ENCODE measurements at places on chromosomes 1 and 21.

GRCh38 chr1:168279253-168279652 is 1.4 kb upstream of the TBX19 start:
- no peak for DNase-seq

DNA sequence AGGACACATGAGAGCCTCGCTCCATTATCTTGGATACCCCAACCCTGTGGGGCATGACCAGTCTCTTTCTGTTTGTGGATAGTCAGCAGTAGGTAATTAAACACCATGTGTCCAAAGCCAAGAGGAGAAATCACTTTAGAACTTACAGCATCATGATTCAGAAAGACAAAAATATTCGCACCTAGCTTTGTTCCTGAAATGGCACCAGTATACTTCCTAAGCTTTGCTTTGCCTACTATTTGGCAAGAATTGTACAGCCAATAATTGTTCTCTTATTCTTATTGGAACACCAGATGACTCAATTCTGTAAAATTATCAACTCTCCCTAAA is 24.2 kb downstream of the TNFRSF9 start:
- no peak for DNase-seq

DNA sequence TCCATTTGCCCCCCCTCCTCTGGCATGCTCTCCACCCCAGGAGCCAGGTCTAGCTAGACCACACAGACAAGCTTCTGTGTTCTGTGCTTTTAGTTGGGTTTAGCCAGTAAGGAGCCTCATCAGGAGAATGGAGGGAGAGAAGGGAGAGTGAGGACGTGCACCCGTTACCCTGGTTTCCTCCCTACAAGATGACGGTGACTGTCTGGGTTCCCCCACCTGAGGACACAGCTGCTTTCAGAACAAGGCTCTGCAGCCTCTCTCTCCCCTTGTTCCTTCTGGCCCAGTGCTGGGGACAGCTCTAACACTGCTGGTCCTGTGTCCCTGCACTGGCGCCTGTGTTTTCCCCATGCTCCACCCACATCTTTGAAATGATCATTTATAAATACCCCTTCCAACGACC is 184.4 kb upstream of the GALNT2 start:
- no peak for DNase-seq

DNA sequence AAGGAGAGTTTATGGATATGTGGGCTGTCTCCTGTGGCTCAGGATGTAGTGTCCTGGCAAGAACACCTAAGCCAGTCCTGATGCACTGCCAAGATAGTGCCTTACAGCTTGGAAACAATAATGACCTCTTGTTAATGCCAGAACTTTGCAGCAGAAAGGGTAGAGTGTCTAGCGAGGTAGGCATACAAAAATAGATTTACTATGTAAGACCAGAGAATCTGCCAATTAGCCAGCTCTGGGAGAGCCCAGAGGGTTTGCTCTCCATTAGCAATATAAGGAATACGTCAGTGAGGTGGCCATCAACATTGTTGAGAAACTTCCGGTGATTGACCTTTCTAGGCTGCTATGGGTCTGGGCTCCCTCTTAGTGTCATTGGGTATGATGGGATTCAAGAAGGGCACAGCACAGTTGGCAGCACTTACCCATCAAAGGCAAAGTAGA is 178.5 kb upstream of the GALNT2 start:
- DNase-seq: no peak

DNA sequence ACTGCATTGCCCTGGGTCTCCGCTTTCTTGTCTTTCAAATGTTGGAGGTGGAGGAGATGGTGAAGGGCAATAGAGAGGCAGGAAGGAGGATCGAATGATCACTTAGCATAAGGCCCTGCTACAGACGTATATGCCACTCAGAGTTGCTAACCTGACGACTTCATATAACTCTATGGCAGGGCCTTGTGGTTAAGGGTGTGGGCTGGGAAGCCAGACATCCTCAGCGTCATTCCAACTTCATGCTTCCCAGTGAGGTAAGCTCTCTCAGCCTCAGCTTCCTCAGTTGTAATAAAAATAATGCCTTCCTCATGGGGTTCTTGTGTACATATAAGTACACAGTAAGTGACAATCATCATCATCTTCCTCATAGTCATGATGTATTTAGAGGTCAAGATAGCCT is 54.6 kb downstream of the CASQ2 start:
- DNase-seq: no peak
